ENCODE measurements at places on chromosomes 7 and 10.

- no peak for DNase-seq
Observed at GRCh38 chr7:159022238-159022993, 122.3 kb downstream of the VIPR2 start.

DNA sequence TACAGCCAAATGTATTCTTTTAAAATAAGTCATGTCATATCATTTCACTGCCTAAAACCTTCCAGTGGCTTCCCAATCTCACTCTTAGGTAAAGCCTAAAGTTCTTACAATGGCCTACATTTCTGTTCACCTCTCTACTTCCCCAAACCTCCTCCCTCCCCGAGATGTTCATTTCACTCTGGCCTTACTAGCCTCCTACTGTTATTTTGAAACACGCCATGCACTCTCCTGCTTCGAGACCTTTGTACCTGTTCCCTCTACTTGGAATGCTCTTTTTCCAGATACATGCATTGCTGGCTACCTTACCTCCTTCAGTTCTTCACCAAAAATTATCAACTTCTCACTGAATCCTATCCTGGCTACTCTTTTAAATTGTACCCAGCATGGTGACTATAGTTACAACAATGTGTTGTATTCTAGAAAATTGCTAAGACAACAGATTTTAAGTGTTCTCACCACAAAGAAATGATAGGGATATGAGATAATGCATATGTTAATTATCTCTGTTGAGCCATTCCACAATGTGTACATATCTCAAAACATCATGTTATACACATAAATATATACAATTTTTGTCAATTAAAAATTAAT lies 50.6 kb upstream of the STRIP2 start:
- DNase-seq: no peak

GRCh38 chr7:54981913-54982312 lies 36.9 kb upstream of the EGFR start:
- no peak for DNase-seq

DNA sequence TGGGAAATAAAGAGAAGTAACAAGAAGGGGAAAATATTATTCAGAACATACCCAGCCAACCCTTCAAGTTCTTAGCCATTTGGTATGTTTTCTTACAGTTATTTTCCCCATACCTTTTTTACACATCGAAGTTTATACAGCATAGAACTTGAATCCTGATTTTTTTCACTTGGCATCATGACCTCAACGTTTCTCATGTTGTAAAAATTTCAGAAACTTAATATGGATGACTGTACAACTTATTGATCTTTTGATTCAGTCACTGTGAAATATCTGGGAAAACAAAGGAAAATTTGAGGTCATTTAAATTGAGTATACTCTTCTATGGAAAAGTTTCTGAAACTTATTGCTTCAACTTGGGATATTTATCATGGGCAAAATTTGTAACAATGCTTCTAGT lies 103.6 kb upstream of the FAM171A1 start:
- DNase-seq: no peak

- no peak for DNase-seq
Observed at GRCh38 chr7:154912871-154913637, 89.9 kb downstream of the PAXIP1 start.
